ENCODE measurements at places on chromosomes 7 and 10. TPM values are rescaled to one million over a fixed set of nuclear protein-coding genes. Genes with fewer than 3 reads are reported as not detected.

CALHM3 gene
- polyA plus RNA-seq: not detected

OPN1SW gene
- not detected for polyA plus RNA-seq

MUC12 gene
- 1.4 TPM for polyA plus RNA-seq

SLC26A5 gene
- polyA plus RNA-seq: 0.49 TPM

Data from brain (organoid and tissue), 16 donors.